NCI-H526 treated with DMSO at 0.1 percent for 48 hours (cell line): ENCODE measurements at places on chromosomes 7 and 10.

- no peak for DNase-seq
Measured at GRCh38 chr10:92867235-92867634, 18.9 kb downstream of the EXOC6 start.

GRCh38 chr10:12471135-12471534, 121.8 kb downstream of the CAMK1D start:
- no peak for DNase-seq

- no peak for DNase-seq
Measured at GRCh38 chr10:110803830-110804338, 67.8 kb upstream of the PDCD4 start.

DNA sequence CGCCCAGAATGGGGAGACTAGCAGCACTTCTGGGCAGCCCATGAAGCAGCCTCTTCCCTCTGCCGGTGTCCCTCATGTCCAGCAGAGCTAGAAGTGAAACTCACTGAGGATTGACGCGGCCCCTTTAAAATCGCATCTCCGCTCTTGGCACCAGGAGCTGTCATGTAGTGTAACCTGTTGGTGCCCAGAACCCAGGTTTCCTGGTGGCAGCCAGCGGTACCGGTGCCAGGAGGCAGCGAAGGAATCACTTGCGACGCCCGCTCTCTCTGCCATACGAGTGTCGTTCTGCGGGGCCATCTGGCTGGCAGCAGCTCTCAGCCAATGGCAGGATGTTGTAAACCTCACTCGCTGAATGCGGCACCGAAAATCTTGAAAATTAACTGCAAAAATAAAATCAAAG, 82.7 kb downstream of the CUX1 start:
- DNase-seq: no peak

GRCh38 chr7:133682364-133683181, 429.7 kb downstream of the EXOC4 start:
- DNase-seq: peak; percentile 15

- no peak for DNase-seq
Measured at GRCh38 chr7:158257516-158258410, 329.9 kb downstream of the PTPRN2 start.

- DNase-seq: no peak
Measured at GRCh38 chr7:151579644-151580043, 59.9 kb upstream of the RHEB start.

GRCh38 chr10:3548076-3548475, 236.9 kb downstream of the KLF6 start:
- no peak for DNase-seq

DNA sequence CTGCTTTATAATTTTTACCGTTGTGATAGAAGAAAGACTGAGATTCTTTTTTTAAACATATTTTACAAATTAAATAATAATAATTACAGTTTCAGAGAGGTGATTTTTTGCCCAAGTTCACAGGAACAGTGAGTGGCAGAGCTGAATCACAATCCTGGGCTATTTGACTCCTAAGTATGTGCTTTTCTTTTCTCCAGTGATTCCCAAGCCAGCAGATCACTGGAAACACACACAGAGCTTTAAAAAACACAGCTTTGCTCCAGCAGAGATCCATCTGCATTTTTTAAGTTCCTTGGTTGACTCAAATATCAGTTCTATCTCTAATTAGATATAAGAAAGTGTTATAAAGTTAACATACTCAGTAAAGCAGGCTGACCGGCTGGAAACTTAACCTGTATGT, 69.0 kb downstream of the AHR start:
- DNase-seq: no peak

DNA sequence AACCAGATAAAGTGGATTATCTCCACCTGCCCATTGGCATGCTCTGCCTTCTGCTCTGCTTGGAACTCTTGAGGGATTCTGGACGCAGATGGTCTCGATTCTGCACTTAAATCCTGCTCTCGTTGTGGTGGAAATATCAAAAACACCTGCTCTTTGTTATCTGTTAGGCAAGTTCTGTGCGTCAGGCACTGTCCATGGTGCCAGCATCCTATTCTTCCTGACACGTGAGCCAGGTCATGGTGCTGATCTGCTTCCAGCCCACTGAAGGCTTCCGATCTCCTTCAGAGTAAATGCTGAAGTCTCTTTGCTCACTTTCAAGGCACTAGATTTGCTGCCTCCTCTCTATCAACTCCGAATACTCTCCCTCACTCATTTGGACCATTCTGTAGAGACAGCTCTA, 505.6 kb downstream of the HTR7 start:
- no peak for DNase-seq

- peak; percentile 28 for DNase-seq
Measured at GRCh38 chr10:88553116-88553752, 29.9 kb downstream of the RNLS start.

DNA sequence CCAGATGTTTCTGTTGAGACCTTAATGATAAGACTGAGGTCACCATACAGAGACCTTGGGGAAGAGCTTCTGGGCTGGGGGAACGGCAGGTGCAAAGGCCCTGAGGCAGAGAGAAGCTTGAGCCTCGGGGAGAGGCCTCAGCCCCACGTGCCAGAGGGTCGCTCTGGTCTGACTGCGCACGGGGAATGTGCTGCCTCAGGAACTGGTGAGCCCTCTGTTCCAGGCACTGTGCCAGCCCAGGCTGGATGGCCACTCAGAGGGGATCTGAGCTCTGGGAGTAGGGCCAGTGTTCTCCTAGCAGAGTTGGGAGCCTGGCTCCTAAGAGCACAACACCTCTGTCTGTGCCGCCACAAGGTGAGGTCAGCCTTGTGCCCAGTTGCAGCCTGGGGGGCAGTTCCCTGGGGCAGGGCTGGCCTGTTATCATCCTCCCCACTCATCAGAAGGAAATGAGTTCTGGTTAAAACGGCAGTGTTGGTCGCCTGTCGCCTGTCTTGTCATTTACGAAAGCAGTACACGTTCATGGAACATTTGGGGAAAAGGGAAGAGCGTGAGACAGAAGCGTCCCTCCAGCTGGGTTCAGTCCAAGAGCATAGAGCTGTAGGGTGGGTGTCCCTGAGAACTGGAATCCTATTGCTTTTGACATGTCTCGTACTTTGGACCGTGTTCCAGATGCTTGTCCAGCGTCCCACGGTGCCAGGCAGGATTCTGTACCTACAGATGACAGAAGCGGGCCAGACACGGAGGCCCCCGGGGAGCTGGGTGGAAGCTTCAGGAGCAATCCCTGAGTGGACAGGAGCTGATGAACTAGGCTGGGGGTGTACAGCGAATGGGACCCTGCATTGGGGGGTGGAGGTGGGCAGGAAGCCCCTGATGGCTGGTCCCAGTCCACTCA, 4.3 kb downstream of the TTYH3 start:
- DNase-seq: no peak

- peak; percentile 68 for DNase-seq
Measured at GRCh38 chr7:142153400-142153799, 41.9 kb downstream of the MGAM2 start.

GRCh38 chr10:72145657-72146056, 57.3 kb upstream of the SPOCK2 start:
- DNase-seq: no peak

GRCh38 chr7:823649-824048, 8.6 kb upstream of the SUN1 start:
- no peak for DNase-seq

DNA sequence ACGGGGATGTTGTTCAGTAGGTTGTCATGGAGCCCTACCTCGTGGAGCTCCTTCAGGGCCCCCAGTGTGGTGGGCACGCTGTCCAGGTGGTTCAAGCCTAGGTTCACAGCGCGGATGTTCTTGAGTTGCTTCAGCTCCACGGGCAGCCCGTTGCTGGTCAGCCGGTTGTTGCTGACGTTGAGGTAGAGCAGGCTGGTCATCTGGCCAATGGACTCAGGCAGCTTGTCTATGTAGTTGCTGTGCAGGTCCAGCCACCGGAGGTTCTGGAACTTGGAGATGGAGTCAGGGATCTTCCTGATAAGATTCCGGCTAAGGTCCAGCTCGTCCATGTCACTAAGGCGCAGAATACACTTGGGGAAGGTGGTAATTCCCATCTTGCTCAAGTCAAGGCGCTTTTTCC, 26.0 kb downstream of the LRRC18 start:
- DNase-seq: no peak

DNA sequence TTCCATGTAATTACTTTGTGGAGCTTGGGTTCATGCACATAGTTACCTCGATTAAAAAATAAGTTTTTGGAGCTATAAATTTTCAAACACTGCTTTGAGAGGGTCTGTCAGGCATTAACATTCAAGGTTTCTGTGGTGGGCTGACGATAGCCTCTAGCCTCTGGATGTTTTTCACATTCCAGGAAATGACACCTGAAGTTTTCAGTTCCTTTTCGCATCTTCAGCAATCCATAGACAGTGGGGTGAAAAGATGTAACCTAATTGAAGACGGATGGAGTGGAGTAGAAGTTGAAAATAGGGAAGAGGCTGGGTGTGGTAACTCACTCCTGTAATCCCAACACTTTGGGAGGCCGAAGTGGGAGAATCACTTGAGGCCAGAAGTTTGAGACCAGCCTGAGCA, 197.7 kb downstream of the AUTS2 start:
- no peak for DNase-seq

GRCh38 chr7:107953924-107954303, 49.0 kb downstream of the LAMB1 start:
- no peak for DNase-seq

DNA sequence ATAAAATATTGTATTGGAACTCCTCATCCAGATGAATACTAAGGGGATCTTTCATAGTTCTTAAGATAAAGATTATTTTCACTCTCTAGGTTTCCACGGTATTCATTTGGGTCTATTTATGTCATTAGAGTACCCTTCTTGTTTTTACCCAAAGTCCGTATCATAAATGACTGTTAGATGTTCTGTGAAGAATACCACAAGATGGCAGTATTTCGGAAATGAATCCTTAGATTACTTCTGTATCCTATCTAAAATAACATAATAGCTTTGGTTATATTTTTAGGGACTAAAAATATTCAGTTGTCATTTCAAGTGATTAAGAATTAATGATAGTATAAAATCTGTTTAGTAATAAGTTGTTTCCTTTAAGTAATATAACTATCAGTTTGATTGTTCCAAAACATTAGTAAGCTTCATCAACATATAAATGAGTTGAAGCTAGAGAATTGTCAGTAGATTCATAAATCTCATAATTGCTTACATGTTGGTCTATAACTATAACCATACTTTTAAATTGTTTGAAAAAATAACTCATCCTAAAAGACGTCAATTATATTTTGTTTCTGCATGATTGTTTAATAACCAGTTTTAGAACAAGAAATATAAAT, 337.5 kb upstream of the KCND2 start:
- peak; percentile 45 for DNase-seq

- no peak for DNase-seq
Measured at GRCh38 chr7:50305583-50306493, 1.3 kb downstream of the IKZF1 start.

DNA sequence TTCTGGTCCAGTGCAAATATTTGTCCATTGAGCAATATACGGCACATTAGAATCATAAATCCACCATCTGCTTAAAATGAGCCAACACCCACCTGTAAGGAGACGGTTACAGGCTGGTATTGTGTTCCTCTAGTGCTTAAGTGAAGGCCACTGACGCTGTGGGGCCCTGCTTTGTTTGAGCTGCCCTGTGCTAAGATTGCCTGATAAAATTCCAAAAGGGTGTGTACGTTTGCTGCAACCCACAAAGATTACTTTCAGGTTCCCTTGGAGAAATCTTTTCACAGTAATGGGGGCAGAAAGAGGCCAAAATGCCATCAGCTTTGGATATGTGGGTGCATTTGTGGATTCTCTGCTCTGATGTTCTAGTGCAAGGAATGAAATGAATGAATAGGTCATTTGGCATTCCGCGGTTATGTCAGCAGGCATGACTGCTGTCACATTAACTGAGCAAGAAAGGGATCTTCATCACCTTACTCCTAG, 34.4 kb downstream of the AGR3 start:
- DNase-seq: peak; percentile 84

DNA sequence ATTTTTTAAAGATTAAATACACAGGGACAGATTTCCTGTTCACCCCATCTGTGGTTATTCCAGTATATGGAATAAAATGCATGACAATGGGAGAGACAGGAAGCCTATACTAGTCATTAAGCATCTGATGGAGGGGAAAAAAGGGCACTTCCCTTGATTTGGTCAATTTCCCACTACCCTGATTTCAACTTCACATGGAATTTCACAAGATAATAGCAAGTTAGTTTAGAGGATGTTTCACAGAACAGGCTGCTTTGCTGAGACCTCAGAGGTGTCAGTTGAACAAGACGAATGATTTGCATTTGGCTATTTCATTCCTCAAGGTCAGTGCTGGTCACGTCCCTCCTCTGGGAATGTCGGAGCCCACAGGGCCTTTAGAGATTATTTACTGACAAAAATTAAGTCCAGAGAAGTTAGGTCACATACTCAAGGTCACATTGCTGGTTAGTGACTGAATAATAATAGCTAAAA, 4.7 kb upstream of the ITPRIP start:
- DNase-seq: no peak

- no peak for DNase-seq
Measured at GRCh38 chr10:131983780-131984179, 2.1 kb upstream of the BNIP3 start.

- DNase-seq: no peak
Measured at GRCh38 chr10:128542659-128543058, 416.4 kb upstream of the MKI67 start.

DNA sequence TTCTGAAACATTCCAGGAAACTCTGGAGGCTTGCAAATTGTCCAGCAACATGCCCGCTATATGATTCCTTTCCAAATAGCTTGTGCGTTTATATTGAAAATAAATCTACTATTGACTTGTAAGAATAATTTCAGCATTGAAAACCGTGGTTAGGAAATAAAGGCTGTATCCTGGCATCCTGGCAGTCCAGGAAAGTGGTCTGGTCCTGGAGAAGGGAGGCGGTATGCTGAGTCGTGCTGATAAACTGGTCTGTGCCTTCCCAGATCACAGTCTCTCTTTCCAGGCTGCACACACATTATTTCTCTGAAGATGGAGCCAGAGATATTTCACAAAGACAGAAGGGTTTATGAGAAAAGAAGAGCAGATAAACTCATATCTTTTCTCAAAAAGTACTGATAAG, 350.1 kb upstream of the COBL start:
- peak; percentile 39 for DNase-seq

DNA sequence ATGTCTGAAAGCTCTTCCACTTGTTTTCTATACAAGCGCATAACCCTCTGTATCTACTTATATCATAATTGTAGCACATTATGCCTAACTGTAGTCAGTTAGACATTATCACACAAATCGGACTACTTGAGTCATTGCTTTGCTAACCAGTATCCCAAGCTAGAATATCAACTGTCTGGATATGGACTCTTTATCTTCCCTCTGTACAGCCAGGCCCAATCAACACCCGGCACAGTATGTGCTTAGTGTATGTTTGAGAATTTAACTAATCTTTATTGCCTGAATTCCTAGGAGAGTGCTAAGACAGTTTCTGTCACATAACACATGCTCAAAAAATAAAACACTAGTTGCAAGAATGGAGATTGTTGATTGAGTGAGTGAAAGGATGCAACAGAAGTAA, 211.2 kb downstream of the ARL4A start:
- DNase-seq: no peak

DNA sequence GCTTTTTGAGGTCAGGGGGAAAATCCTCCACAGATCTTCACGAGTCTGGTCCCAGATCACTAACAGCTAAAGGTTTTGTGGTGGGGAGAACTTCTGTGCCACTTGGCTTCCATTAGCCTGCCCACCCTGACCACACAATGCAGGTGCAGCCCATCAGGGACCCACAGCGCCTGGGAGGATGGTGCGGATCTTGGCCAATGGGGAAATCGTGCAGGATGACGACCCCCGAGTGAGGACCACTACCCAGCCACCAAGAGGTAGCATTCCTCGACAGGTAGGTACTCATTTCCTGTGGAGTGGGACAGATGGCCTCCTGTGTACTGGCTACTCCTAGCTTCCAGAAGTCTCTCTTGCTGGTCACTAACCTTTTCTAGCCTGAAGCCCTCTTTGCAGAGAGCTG, 1.5 kb downstream of the FAM241B start:
- DNase-seq: no peak
